ENCODE measurements at places on chromosomes 3 and 15.

DNA sequence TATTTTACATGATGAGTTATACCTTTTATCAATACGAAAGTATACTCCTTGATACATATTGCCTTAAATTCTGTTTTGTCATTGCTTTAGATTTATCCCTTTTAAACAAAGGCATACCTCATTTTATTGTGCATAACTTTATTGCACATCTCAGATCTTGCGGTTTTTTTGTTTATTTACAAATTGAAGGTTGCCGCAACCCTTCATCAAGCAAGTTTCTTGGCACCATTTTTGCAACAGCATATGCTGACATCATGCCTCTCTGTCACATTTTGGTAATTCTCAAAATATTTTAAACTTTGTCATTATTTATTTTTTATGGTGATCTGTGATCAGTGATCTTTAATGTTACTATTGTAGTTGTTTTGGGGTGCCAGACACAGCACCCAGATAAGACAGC, 20.9 kb downstream of the SNRK start:
- peaks cover 12% of the 10 kb centered on the region for H3K4me1 ChIP-seq
- no peak for DNase-seq
- H3K27ac ChIP-seq = no peak overlapping the region
- no peak overlapping the region for H3K4me3 ChIP-seq
- H3K27me3 ChIP-seq = no peaks in the 10 kb centered on the region

DNA sequence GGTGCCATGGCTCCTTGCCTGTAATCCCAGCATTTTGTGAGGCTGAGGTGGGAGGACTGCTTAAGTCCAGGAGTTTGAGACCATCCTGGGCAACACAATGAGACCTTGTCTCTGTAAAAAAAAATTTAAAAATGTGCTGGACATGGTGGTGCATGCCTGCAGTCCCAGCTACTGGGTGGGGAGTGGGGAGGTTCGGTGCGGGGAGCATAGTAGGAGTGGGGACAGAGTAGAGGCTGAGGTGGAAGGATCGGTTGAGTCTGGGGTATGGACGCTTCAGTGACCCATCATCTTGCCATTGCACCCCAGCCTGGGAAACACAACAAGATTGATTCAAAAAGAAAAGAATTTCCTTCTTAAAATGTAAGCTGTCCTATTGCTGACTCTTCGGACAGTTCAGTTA, 1490.0 kb upstream of the GBE1 start:
- H3K36me3 ChIP-seq = no peaks in the 10 kb centered on the region
- H3K27me3 ChIP-seq = no peaks in the 10 kb centered on the region
- H3K27ac ChIP-seq = no peak overlapping the region
- H3K4me3 ChIP-seq = no peak overlapping the region
- DNase-seq = no peak

GRCh38 chr3:26574766-26575165, 47.8 kb upstream of the LRRC3B start:
- no peak overlapping the region for H3K27ac ChIP-seq
- no peaks in the 10 kb centered on the region for H3K4me1 ChIP-seq
- no peak for DNase-seq
- H3K4me3 ChIP-seq = no peak overlapping the region
- no peaks in the 10 kb centered on the region for H3K27me3 ChIP-seq
- H3K36me3 ChIP-seq = no peaks in the 10 kb centered on the region

DNA sequence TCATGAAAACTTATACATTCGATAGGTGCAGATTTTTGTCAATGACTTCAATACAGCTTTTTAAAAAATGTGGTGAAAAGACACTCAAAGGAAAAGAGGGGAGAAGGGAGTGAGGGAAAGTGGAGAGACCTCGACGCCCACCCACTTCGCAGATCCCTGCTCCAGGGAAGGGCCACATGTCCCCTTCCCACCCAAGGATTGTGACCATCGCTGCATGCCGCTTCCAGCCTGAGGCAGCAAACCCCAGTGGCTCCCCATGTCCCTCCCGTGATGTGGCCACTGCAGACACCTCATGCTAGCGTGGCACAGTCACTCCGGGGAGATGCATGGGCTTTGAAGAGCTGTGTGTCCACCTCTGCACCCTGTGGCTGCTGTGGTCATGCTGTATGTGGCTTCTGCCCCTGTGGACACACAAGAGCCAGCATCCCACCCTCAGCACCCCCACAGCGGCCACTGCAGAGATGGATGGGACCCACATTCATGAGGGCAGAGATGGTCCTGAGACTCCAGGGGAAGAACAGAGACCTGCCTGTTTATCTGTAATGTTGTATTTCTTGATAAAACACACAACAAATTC, 230.2 kb downstream of the OCA2 start:
- no peak overlapping the region for H3K27ac ChIP-seq
- H3K4me3 ChIP-seq = no peak overlapping the region
- H3K36me3 ChIP-seq = no peaks in the 10 kb centered on the region
- H3K27me3 ChIP-seq = no peaks in the 10 kb centered on the region
- H3K4me1 ChIP-seq = no peaks in the 10 kb centered on the region

DNA sequence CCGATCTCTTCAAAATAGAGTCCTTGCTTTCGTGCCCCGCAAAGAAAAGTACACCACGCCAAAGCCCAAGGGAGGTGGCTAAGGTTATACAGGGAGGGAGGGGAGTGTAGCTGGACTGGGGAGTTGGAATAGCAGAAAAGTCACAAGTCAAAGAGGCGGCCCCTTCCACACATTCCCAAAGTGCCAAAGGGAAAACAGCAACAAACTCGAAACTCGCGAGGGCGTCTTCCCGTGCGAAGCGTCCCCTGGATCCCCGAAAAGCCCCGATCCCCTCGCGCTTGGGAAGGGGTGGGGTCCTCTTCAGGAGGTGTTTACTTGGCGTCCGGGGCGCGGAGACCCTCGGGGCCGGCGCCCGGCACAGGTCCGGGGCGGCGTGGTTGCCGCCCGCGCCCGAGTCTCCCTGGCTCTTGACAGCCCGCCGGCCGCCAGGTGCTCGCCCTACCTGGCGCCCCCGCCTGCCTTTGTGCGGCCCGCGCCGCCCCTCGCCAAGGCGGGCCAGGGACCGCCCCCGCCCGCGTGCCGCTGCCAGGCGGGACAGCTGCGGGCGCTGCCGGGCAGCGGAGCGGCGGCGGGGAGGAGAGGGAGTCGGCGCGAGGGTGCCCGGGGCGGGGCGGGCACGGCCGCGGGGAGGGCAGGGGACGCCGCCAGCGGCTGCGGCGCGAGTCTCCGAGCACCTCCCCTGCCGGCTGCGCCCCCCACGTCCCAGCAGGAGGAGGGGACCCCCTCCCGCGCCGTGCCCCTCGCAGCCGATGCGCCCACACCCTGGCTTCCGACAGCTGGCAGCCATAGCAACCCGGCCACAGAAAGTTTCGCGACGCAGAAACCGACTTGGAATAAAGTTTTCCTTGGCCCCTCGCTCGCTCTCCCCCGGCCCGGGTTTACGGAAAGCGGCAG, 966 bp downstream of the MYO1E start:
- H3K4me1 ChIP-seq = peaks cover 6% of the 10 kb centered on the region
- H3K4me3 ChIP-seq = peak overlapping the region; percentile 82
- peak; percentile 69 for DNase-seq
- H3K36me3 ChIP-seq = no peaks in the 10 kb centered on the region
- peak overlapping the region; percentile 98 for H3K27ac ChIP-seq
